ENCODE measurements at places on chromosomes 16 and 17.
A peak's percentile ranks its signal among the peaks of the same experiment; 100 is the strongest.

GRCh38 chr16:70692130-70692872 is 6.4 kb upstream of the MTSS2 start:
- no peak for DNase-seq

DNA sequence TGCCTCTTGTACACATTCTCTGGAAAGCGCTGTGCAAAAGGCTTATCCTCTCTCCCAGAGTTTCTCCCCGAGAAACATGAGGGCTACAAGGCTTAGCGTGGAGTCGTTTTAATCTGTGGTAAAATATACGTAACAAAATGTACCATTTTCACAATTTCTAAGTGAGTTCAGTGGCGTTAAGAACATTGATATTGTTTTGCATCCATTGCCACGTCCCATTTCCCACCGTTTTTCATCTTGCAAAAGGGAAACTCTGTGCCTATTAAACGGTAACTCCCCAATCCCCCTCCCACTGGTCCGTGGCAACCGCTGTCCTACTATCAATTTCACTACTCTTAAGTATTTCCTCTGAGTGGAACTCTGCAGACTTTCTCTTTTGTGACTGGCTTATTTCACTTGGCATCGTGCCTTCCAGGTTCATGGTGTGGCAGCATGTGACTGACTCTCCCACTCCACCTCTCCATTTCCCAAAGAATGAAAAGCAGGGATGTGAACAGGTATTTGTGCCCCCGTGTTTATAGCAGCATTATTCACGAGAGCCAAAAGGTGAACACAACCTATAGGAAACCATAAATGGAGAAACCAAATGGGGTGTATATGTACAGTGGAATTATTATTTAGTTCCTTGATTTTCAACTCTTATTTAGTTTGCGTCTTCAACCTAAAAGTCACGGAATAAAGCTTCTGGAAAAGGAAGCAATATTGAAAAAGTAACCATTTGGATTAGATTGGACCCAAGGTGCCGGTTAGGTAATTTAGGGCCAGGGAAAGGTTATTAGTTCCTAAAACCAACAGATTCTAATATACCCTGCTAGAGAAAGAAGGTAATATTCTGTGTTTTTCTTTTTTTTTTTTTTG is 1.1 kb upstream of the USP32 start:
- no peak for DNase-seq

- no peak for DNase-seq
Measured at GRCh38 chr17:21171970-21172510, 41.9 kb downstream of the TMEM11 start.

GRCh38 chr16:72164691-72165090 is 7.3 kb downstream of the PMFBP1 start:
- DNase-seq: no peak

- DNase-seq: no peak
Measured at GRCh38 chr17:70588003-70588402, 418.7 kb downstream of the KCNJ2 start.

DNA sequence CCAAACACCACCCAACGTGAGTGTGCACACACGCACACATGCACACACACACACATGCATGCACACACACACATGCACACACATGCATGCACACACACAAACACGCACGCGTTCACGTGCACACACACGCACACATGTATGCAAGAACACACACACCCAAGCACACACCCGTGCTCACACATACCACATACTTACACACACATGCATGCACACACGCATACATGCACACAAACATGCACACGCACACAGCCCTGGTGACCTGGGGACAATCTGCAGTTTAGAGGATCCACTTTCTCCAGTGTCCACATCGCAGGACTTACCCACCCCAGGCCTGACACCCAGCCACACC is 6.2 kb downstream of the USH1G start:
- DNase-seq: no peak

GRCh38 chr17:78665952-78666920 is 89.0 kb upstream of the DNAH17 start:
- peak; percentile 43 for DNase-seq

DNA sequence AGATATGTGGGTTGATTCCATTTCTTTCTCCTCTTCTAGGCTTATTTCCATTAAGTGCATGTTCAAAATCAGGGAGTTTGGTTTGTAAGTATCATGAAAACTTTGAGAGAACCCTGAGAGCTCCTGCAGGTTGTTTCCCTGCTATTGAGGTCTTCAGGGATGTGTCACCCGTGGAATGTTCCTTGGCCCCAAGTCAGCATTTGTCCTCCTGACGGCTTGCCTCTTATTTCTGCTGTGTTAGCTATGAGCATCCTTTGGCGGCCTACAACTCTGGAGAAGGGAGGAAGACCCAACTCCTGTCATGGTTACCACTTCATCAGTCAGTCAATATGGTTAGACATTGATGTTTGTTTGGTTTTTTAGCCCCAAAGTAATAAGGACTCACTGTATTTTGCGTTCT is 180.8 kb downstream of the FTO start:
- DNase-seq: no peak

DNA sequence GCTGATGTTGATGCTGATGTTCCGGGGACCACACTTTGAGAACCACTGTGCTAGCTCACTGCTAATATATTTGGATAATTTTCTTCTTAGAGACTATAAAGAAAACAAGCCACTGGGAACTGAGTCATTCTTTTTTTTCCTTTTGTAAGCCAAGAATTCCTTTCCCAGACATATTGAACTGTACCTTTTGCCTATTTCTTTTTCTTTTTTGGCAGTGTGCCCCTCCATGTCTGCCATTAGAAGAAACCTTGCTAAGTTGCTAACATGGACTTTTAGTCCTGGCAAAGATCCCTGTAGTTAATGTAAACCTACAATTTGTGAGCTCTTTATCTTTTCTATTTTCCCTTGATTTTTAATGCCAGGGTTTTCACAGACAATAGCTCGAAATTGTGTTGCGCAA is 17.3 kb upstream of the ERCC4 start:
- no peak for DNase-seq

- no peak for DNase-seq
Measured at GRCh38 chr17:11885051-11885450, 112.2 kb downstream of the ZNF18 start.
